ENCODE measurements at places on chromosomes 3 and 15.

- peak; percentile 45 for DNase-seq
Measured at GRCh38 chr3:32089476-32089875, 16.9 kb upstream of the GPD1L start.

- DNase-seq: no peak
Measured at GRCh38 chr3:8863891-8864290, 94.5 kb upstream of the OXTR start.

DNA sequence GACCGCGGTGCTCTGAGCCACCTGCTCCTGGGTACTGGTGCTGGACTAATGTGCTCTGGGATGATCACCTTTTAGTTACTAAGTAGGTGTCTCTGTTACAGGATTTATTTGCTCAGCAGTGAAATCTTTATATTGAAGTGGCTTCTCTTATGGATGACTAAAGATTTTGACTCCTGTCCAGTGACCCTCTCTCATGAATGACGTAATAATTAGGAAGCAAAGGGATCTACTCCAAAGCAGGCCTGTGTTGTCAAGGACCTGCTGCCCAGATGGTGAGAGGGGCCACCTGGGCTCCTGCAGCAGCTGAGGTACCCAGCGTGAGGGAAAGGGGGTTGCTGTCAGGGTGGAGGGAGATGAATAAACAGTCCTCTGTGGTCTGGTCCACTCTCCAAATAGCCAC lies 263.6 kb downstream of the GABRG3 start:
- DNase-seq: no peak

GRCh38 chr3:48678056-48678455 lies 7.7 kb downstream of the NCKIPSD start:
- DNase-seq: no peak

DNA sequence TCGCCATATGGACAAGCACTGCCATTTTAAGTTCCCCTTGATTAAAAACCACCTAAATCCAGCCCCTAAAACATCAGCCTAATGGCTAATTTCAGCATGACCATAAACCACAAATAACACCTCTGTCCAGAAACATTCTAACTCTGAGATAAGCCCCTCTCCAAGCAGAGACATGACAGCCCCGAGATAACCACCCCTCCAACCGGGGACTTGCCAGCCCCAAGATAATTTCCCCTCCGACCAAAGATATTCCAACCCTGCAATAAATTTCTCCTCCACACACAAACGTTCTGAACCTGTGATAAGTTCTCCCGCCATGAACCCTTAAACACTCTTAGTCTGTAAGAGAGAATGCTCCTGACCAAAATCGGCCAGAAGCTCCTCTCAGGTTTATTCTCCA lies 586.8 kb downstream of the EDEM1 start:
- DNase-seq: no peak

DNA sequence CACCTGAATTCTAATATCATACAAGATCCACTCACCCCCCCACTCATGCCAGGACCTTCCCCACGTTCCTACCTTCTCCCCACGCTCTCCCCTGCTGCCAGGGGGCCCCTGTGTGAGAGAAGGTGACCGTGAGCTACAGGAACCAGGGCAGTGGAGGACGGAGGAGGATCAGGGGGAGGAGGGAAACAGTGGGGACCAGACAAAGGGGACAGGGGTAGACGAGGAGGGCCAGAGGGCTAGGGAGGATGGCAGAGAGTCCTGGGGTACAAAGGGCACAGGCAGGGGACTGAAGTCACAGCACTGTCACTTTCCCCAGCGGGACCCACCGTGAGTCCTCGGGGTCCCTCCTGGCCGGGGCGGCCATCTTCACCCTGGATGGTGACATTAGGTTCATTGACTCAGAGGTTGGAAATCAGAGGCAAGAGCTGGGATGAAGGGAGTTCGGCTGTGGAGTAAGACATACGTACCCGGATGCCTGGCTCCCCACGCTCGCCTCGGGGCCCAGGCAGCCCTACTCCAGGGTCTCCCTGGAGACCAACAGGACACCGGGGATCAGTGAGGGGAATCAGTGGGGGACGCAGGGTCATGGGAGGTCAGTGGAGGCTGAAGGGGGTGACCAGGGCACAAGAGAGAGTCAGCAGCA lies 6.3 kb upstream of the UCN2 start:
- DNase-seq: no peak

- peak; percentile 34 for DNase-seq
Measured at GRCh38 chr3:50572158-50572557, 2.8 kb downstream of the HEMK1 start.

GRCh38 chr3:14852058-14852594 lies 33.4 kb downstream of the FGD5 start:
- DNase-seq: no peak

DNA sequence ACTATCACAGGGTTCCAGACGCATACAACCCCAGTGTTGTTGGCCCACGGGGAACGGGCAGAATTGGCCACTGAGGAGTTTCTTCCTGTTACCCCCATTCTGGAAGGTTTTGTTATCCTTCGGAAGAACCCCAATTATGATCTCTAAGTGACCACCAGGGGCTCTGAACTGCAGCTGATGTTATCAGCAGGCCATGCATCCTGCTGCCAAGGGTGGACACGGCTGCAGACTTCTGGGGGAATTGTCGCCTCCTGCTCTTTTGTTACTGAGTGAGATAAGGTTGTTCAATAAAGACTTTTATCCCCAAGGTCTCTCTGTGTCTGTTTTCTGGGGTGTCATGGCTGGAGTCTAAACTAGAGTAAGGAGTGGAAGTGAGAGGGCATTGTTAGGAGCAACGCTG lies 5.7 kb upstream of the EIF4G1 start:
- no peak for DNase-seq

DNA sequence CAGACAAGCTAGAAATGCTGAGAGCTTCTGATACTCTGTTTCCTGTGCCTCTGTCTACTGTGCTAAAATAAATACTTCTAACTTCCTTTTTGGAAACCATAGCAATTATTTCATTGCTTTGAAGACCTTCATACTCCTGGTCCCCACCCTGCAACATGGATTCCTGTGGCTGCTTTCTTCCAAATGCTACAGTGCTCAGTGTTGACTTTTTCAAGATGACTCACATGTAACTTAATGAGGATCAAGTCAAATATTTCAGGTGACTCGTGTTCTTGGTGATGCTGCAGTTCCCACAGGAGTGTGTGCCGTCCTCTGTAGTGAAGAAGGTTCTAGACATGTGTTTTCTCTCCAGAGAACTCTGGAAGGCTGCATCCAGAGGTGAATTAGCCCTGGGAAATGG lies 288.6 kb downstream of the CLSTN2 start:
- peak; percentile 92 for DNase-seq

DNA sequence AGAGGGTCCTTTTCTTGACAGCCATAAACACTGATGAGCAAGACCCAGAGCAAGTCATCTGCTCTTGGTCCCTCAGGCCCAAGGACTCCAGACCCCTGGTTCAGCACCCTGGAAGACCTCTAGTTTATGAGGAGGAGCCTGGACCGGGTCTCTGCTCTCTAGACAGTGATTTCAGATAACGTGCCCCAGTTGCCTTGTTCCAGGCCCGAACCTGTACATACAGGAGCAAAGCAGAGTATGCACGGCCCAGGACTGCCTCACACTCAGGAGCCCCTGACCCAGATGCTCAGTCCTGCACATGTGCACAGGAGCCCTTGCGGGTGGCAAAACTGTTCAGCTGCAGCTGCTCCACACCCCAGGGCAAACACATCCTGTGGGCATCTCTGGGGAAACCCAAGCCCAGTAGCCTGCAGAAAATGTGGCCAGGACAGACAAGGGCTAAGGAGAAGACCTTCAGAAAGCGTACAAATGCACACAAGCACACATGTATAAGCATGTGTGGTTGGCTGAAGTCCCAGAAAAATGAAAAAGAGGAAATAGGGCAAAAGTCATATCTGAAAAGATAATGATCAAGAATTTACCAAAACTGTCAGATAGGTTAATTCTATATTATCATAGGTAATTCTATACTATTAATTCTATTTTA lies 59.9 kb upstream of the CORO2B start:
- DNase-seq: no peak

Data from kidney glomerular epithelial cell (primary cell).